Spleen (tissue), 13 donors: ENCODE measurements at places on chromosomes 16 and 17.

GRCh38 chr16:48560692-48561091 is 49.3 kb downstream of the N4BP1 start:
- H3K27ac ChIP-seq, result no peak overlapping the region
- peaks cover 52% of the 10 kb centered on the region for H3K4me1 ChIP-seq
- peaks cover 27% of the 10 kb centered on the region for H3K36me3 ChIP-seq
- H3K27me3 ChIP-seq, result no peaks in the 10 kb centered on the region

- peaks cover 20% of the 10 kb centered on the region for H3K4me1 ChIP-seq
- DNase-seq, result peak; percentile 98
- H3K27me3 ChIP-seq, result no peaks in the 10 kb centered on the region
- H3K27ac ChIP-seq, result peak within 1 kb of the TSS; percentile 94
- no peaks in the 10 kb centered on the region for H3K36me3 ChIP-seq
Observed at GRCh38 chr16:234468-235305, at the start of gene FAM234A. Gene FAM234A (plus strand): TSS chr16:234821. CDS start chr16:254414, 19,593 bp downstream.

- no peaks in the 10 kb centered on the region for H3K36me3 ChIP-seq
- H3K27me3 ChIP-seq, result peaks cover 6% of the 10 kb centered on the region
- peaks cover 23% of the 10 kb centered on the region for H3K4me1 ChIP-seq
- H3K4me3 ChIP-seq, result peak within 1 kb of the TSS; percentile 66
Observed at GRCh38 chr17:45221081-45222013, at the start of gene FMNL1. Gene FMNL1 (plus strand): TSS chr17:45221885. CDS start chr17:45222125, 240 bp downstream.

DNA sequence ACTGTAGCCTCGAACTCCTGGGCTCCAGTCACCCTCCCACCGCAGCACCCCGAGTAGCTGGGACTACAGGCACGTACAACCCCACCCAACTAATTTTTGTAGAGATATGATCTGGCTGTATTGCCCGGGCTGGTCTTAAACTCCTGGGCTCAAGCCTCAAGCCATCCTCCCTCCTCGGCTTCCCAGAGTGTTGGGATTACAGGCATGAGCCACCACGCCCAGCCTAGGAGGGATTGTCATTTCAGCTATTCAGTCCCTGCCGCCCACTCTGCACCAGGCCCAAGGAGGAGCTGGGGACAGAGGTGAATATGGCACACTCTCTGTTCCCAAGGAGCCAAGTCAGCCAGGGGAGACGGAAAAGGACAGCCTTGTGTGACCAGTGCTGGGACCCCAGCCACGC is 256.2 kb downstream of the PARN start:
- no peak overlapping the region for H3K27ac ChIP-seq
- no peaks in the 10 kb centered on the region for H3K4me1 ChIP-seq
- no peak overlapping the region for H3K4me3 ChIP-seq
- no peaks in the 10 kb centered on the region for H3K36me3 ChIP-seq
- no peaks in the 10 kb centered on the region for H3K27me3 ChIP-seq
- DNase-seq, result no peak

DNA sequence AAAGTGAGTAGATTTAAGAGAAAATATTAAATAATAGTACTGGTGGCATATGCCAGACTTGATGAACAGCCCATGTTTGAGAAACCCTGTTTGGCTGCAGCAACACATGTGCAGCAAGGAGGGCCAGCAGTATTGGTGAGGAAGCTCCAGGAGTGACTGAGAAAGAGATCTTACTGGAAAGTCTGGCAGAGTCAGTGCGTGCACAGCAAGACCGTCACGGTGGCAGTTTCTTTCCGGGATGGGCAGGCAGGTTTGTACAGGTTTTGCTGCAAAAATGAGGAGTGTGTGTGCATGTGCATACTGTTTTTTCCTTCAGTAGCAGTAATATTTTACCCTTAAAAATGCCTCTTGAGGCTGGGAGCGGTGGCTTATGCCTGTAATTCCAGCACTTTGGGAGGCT is 41.4 kb downstream of the KSR1 start:
- H3K27ac ChIP-seq, result no peak overlapping the region
- DNase-seq, result no peak
- no peaks in the 10 kb centered on the region for H3K27me3 ChIP-seq
- peaks cover 42% of the 10 kb centered on the region for H3K4me1 ChIP-seq
- no peak overlapping the region for H3K4me3 ChIP-seq

- peaks cover 21% of the 10 kb centered on the region for H3K36me3 ChIP-seq
- H3K27me3 ChIP-seq, result no peaks in the 10 kb centered on the region
- H3K4me3 ChIP-seq, result no peak overlapping the region
- no peak overlapping the region for H3K27ac ChIP-seq
Observed at GRCh38 chr16:89295071-89295900, 77.8 kb downstream of the ZNF778 start.

GRCh38 chr16:1458336-1458976 is 14.1 kb upstream of the CCDC154 start:
- no peaks in the 10 kb centered on the region for H3K27me3 ChIP-seq
- H3K4me3 ChIP-seq, result no peak overlapping the region
- peaks cover 90% of the 10 kb centered on the region for H3K36me3 ChIP-seq
- DNase-seq, result no peak
- H3K4me1 ChIP-seq, result peaks cover 15% of the 10 kb centered on the region

- peak overlapping the region; percentile 56 for H3K27ac ChIP-seq
- DNase-seq, result no peak
- H3K4me1 ChIP-seq, result peaks cover 27% of the 10 kb centered on the region
- H3K4me3 ChIP-seq, result peak overlapping the region; percentile 66
- no peaks in the 10 kb centered on the region for H3K36me3 ChIP-seq
- H3K27me3 ChIP-seq, result no peaks in the 10 kb centered on the region
Observed at GRCh38 chr17:45150911-45151809, 2.9 kb downstream of the HEXIM1 start.

GRCh38 chr16:62201911-62202310 is 165.7 kb upstream of the CDH8 start:
- H3K36me3 ChIP-seq, result no peaks in the 10 kb centered on the region
- no peak for DNase-seq
- no peaks in the 10 kb centered on the region for H3K27me3 ChIP-seq
- H3K27ac ChIP-seq, result no peak overlapping the region

GRCh38 chr16:78869492-78869891 is 731.0 kb downstream of the MAF start:
- H3K36me3 ChIP-seq, result no peaks in the 10 kb centered on the region
- H3K27ac ChIP-seq, result no peak overlapping the region
- no peak overlapping the region for H3K4me3 ChIP-seq
- no peaks in the 10 kb centered on the region for H3K27me3 ChIP-seq
- no peaks in the 10 kb centered on the region for H3K4me1 ChIP-seq

- no peak overlapping the region for H3K4me3 ChIP-seq
- no peak for DNase-seq
- H3K27me3 ChIP-seq, result no peaks in the 10 kb centered on the region
- H3K36me3 ChIP-seq, result peaks cover 54% of the 10 kb centered on the region
Observed at GRCh38 chr17:29115961-29116803, 64.0 kb downstream of the MYO18A start.

GRCh38 chr16:73418051-73418450 is 370.1 kb upstream of the ZFHX3 start:
- H3K27ac ChIP-seq, result no peak overlapping the region
- no peak for DNase-seq
- no peak overlapping the region for H3K4me3 ChIP-seq
- no peaks in the 10 kb centered on the region for H3K36me3 ChIP-seq
- H3K4me1 ChIP-seq, result no peaks in the 10 kb centered on the region

DNA sequence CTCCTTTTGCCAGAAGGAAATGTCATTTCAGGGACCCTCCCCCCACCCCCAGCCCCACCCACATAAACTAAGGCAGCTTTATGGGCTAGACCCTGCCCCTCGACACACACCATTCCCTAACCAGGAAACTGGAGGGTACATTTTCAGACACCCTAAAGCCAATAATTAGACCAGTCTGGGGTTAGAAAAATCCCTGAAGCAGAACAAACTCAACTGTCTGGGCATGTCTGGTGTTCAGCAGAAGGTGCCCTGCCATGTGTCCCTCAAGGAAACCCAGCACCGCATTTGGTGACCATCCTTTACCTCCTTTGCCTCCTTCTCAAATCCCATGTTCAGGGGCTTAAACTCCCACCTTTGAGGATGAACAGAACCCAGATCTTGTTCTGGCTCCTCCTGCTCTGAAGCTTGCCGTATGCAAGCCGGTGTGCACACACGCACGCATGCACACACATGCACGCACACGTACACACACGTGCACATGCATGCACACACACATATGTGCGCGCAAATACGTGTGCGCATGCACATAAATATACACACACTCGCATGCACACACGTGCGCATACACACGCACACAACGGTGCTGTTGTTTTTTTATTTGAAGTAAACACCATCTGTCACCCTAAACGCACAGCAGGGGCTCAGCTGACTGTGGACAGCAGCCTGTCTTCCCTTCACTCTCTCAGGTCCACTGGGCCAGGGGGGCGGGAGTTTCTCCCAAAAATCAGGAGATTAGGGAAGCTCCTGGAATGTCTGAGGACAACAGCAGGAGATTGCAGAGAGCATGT is 156.8 kb upstream of the TNRC6C start:
- no peaks in the 10 kb centered on the region for H3K4me1 ChIP-seq
- no peak overlapping the region for H3K27ac ChIP-seq
- peak; percentile 10 for DNase-seq
- peaks cover 5% of the 10 kb centered on the region for H3K27me3 ChIP-seq
- H3K4me3 ChIP-seq, result no peak overlapping the region

- peaks cover 27% of the 10 kb centered on the region for H3K4me1 ChIP-seq
- no peaks in the 10 kb centered on the region for H3K27me3 ChIP-seq
- no peak overlapping the region for H3K27ac ChIP-seq
Observed at GRCh38 chr16:29712809-29713208, 33.0 kb downstream of the C16orf54 start.

DNA sequence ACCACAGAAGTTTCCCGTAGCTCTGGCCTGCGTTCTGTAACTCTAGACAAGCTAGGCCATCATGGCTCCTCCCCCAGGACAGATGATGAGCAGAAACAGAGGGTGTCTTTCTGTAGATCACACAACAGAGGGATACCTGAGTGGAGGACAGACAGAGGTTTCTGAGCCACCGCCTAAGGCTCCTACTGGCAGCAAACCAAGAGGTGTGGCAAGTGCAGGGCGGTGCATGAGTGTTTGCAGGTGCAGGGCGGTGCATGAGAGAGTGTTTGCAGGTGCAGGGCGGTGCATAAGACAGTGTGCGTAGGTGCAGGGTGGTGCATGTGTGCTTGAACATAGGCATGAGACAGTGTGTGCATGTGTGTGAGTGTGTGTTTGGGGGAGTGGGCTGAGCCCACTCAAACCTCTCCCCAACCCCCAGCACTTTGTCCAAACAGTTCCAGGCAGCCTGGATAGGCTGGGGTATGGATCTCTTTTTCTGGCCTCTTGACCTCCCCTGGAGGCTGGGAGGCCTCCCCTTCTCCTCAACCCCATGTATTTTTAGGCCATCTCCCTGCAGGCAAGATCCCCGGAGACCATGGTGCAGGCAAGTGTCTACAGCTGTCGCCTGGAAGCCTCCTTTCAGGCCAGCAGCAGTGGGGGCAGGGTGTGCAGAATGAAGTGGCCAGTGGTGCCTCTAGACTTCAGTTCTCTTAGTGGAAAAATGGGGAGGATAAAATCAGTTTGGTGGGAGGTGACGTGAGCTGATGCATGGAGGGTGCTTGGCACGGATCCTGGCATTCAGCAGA is 53.4 kb upstream of the CBX4 start:
- no peak overlapping the region for H3K27ac ChIP-seq
- H3K4me3 ChIP-seq, result no peak overlapping the region
- no peaks in the 10 kb centered on the region for H3K27me3 ChIP-seq
- H3K4me1 ChIP-seq, result no peaks in the 10 kb centered on the region
- H3K36me3 ChIP-seq, result no peaks in the 10 kb centered on the region

GRCh38 chr16:68499006-68499405 is 40.1 kb upstream of the ZFP90 start:
- H3K36me3 ChIP-seq, result no peaks in the 10 kb centered on the region
- H3K27ac ChIP-seq, result no peak overlapping the region
- H3K4me1 ChIP-seq, result no peaks in the 10 kb centered on the region
- no peak for DNase-seq
- H3K27me3 ChIP-seq, result no peaks in the 10 kb centered on the region

DNA sequence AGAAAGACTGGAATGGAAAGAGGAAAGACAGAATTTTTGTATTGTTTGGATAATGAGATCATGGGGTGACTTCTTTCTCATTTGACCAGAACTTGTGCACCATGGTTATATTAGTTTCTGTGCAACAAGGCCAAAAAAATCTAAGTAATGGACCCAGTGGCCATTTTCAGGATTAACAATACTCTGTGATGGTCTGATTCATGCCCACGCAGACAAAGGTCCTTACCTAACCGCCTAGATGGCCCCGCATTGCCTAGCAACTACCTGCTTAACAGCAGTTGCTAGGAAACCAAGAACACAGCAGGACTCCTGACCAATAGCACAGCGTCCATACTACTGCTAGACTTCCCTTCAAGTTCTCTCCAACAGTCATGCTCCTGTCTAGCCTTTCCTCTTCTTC is 22.4 kb downstream of the MIS12 start:
- DNase-seq, result no peak
- H3K36me3 ChIP-seq, result no peaks in the 10 kb centered on the region
- H3K27ac ChIP-seq, result no peak overlapping the region
- H3K27me3 ChIP-seq, result no peaks in the 10 kb centered on the region
- H3K4me1 ChIP-seq, result no peaks in the 10 kb centered on the region

- no peaks in the 10 kb centered on the region for H3K27me3 ChIP-seq
- no peak overlapping the region for H3K27ac ChIP-seq
- no peak overlapping the region for H3K4me3 ChIP-seq
Observed at GRCh38 chr17:81176666-81177065, 10.6 kb upstream of the AATK start.

DNA sequence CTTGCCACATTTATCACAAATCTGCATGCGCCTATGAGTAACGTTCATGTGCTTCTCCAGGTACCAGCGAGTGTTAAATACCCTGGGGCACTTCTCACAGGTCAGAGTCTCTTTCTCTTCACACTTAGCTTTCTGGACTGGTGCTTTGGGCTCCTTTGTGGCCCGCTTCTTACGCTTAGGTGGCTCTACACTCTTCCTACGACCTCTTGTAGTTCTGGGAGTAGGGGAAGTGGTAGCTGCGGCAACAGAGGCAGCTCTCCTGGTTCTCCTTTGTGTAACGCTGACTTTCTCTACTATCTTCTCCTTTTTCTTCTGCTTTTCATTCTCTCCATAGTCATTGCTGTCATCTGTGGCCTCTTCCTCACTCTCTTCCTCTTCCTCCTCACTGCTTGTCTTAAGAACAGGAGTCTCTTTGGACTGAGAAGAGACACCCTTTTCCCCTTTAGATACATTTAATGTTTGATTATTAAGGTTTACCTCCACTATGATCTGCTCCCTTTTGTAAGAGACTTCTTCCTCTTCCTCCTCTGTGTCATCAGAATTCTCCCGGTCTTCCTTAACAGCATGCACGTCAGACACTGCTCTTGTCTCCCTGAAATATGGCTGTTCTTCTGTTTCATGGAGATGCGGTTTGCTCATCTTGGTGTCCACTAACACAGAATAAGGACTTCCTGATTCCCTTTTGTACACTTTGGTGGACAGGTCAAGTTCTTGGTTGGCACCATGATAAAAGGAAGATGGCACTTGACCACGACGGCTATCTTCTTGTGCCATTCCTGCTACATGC is 45.0 kb downstream of the ZNF652 start:
- peaks cover 45% of the 10 kb centered on the region for H3K4me1 ChIP-seq
- peak overlapping the region; percentile 62 for H3K27ac ChIP-seq
- no peak overlapping the region for H3K4me3 ChIP-seq
- H3K36me3 ChIP-seq, result no peaks in the 10 kb centered on the region
- no peak for DNase-seq

GRCh38 chr17:81829858-81830257 is 3.2 kb downstream of the MCRIP1 start:
- H3K4me3 ChIP-seq, result no peak overlapping the region
- H3K27me3 ChIP-seq, result no peaks in the 10 kb centered on the region
- no peak overlapping the region for H3K27ac ChIP-seq
- peaks cover 38% of the 10 kb centered on the region for H3K4me1 ChIP-seq

- DNase-seq, result no peak
- H3K27me3 ChIP-seq, result no peaks in the 10 kb centered on the region
- peak overlapping the region; percentile 98 for H3K27ac ChIP-seq
- H3K4me1 ChIP-seq, result no peaks in the 10 kb centered on the region
- no peaks in the 10 kb centered on the region for H3K36me3 ChIP-seq
- H3K4me3 ChIP-seq, result peak overlapping the region; percentile 84
Observed at GRCh38 chr17:57086069-57086930, 1.3 kb downstream of the AKAP1 start.
